Upper lobe of left lung (tissue), 6 donors: ENCODE measurements at places on chromosomes 7 and 10. TPM values are rescaled to one million over a fixed set of nuclear protein-coding genes. Genes with fewer than 3 reads are reported as not detected.

- H3K4me1 ChIP-seq: peaks cover 6% of the 10 kb centered on the region
- DNase-seq: no peak
- no peak overlapping the region for H3K27ac ChIP-seq
- no peak overlapping the region for H3K4me3 ChIP-seq
Measured at GRCh38 chr7:55595511-55595910, 23.2 kb upstream of the VOPP1 start.

DNA sequence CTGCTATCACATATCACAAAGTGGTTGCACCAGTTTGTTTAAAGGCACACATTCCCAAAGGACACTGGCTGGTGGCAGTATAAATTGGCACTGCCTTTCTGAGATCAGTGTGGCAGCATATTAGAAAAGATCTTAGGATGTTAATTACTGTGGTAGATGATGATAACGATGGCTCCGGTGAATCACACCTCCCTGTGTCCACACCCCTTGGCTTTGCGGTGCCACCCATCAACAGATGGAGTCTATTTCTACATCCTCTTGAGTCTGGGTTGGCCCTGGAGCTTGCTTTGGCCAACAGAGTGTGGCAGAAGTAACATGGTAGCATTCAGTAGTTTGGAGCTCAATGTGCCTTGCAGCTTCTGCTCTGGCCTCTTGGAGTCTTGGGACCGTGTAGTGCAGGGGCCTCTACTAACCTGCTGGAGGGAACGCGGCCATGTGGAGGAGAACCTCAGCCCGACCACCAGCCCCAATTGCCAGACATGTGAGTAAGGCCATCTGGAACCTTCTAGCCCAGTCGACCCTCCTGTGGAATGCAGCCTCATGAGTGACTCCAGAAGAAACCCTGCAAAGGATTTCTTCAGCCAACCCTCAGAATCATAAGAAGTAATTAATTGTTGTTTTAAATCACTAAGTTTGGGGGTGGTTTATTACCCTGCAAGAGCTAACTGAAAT is 27.2 kb upstream of the PLEKHA1 start:
- no peak overlapping the region for H3K4me3 ChIP-seq
- no peaks in the 10 kb centered on the region for H3K36me3 ChIP-seq

- H3K36me3 ChIP-seq: no peaks in the 10 kb centered on the region
- no peak overlapping the region for H3K4me3 ChIP-seq
- peaks cover 83% of the 10 kb centered on the region for H3K4me1 ChIP-seq
Measured at GRCh38 chr10:72328045-72328828, 26.5 kb downstream of the DNAJB12 start.

- H3K27me3 ChIP-seq: no peaks in the 10 kb centered on the region
- no peaks in the 10 kb centered on the region for H3K4me1 ChIP-seq
- H3K27ac ChIP-seq: no peak overlapping the region
- H3K36me3 ChIP-seq: no peaks in the 10 kb centered on the region
Measured at GRCh38 chr7:10662982-10663884, 310.4 kb upstream of the PHF14 start.

DNA sequence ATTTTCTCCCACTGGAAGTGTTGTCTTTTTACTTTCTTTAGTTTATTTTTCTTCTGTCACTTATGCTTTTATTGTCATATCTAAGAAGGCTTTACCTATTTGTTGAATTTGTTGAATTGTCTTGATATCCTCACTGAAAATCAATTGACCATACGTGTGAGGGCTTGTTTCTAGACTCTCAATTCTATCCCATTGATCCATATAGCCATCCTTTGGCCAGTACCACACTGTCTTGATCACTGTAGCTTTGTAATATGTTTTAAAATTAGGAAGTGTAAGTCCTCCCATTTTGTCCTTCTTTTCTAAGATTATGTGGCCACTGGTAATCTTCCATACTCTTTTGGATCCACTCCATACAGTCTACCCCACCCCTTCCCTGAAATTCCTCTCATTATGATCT is 25.5 kb upstream of the MNX1 start:
- H3K4me3 ChIP-seq: no peak overlapping the region
- no peak overlapping the region for H3K27ac ChIP-seq
- no peaks in the 10 kb centered on the region for H3K36me3 ChIP-seq
- peaks cover 3% of the 10 kb centered on the region for H3K27me3 ChIP-seq
- no peaks in the 10 kb centered on the region for H3K4me1 ChIP-seq
- no peak for DNase-seq

DNA sequence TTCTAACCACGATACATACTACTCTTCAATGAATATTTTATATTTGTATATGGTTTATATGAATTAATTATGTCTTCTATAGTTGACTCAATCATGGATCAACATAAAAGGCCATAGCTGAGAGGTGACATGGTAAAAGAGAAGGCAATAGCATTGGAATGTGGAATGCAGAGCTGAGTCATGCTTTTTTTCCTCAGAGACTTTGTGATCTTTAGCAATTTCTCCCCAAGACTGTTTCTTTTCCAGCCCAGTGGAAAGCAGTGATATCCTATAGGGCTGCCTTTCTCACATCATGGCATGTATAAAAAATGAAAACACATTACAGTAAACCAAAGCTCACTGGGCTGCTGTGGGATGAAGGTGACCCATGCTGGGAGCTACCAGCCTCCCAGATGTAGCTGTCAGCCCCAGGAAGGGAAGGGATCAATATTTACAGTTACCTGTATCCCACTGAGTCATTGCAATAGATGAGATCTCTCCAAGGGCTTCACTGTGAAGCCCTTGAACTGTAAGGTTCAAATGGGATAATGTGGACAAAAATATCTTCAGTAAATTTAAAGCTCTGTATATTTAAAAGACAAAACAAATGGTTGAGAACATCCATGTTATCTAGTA is 30.2 kb downstream of the SLC39A12 start:
- no peaks in the 10 kb centered on the region for H3K4me1 ChIP-seq
- H3K36me3 ChIP-seq: no peaks in the 10 kb centered on the region
- H3K27ac ChIP-seq: no peak overlapping the region
- no peak for DNase-seq
- H3K27me3 ChIP-seq: no peaks in the 10 kb centered on the region

BAG3 gene
- total RNA-seq: 27.5 TPM

AZGP1 gene
- 31.0 TPM for total RNA-seq

GRCh38 chr10:17460756-17461155 is 6.4 kb upstream of the ST8SIA6 start:
- no peak overlapping the region for H3K27ac ChIP-seq
- no peak overlapping the region for H3K4me3 ChIP-seq
- no peaks in the 10 kb centered on the region for H3K36me3 ChIP-seq
- no peaks in the 10 kb centered on the region for H3K27me3 ChIP-seq

TCAF1 gene
- 29.8 TPM for total RNA-seq

DNA sequence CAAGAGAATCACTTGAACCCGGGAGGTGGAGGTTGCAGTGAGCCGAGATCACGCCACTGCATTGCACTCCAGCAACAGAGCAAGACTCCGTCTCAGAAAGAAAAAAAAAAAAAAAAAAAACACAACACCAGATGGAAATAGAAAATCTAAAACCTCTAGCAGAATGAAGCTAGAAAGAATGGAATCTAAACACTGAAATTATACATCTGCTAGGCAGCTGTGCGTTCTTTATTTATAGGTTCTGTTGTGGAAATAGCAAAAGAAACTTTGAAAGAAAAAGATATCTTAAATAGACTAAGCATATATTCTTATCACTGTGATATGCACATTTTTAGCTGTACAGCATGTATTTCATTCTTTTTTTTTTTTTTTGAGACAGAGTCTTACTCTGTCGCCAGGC is 17.1 kb downstream of the BMPR1A start:
- DNase-seq: no peak
- peaks cover 7% of the 10 kb centered on the region for H3K4me1 ChIP-seq
- H3K36me3 ChIP-seq: no peaks in the 10 kb centered on the region

TWIST1 gene
- total RNA-seq: not detected

- H3K27ac ChIP-seq: peak overlapping the region; percentile 77
- peaks cover 28% of the 10 kb centered on the region for H3K4me1 ChIP-seq
- peak overlapping the region; percentile 94 for H3K4me3 ChIP-seq
- DNase-seq: peak; percentile 64
- no peaks in the 10 kb centered on the region for H3K27me3 ChIP-seq
Measured at GRCh38 chr10:7819121-7819460, 786 bp downstream of the TAF3 start.

DNA sequence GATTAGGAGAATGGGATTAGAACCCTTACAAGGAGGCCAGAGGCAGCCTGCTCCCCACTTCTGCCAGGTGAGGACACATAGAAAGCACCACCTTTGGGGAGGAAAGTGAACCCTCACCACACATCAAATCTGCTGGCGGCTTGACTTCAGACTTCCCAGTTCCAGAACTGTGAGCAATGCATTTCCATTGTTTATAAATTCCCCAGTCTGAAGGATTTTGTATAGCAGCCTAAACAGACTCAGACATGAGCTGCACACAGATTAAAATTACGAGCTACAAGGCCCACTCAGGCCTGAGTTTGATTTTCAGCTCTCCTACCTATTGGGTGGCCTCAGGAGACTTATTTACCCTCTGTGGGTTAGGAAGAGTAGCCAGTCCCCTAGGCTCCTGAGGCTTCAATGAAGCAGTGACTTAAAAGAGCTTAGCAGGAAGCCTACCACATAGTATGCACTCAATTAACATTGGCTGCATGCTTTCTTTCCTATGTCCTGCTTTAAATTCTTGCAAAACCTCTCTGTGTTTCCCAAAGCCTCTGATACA is 350.7 kb upstream of the ZMIZ1 start:
- DNase-seq: no peak
- no peak overlapping the region for H3K27ac ChIP-seq
- H3K4me1 ChIP-seq: no peaks in the 10 kb centered on the region
- H3K4me3 ChIP-seq: no peak overlapping the region

NPTX2 gene
- total RNA-seq: 0.30 TPM

PAX4 gene
- not detected for total RNA-seq

- H3K36me3 ChIP-seq: no peaks in the 10 kb centered on the region
Measured at GRCh38 chr7:112266141-112266540, 59.6 kb downstream of the ZNF277 start.

- no peak overlapping the region for H3K4me3 ChIP-seq
- no peaks in the 10 kb centered on the region for H3K4me1 ChIP-seq
- no peaks in the 10 kb centered on the region for H3K27me3 ChIP-seq
- no peaks in the 10 kb centered on the region for H3K36me3 ChIP-seq
Measured at GRCh38 chr10:117569610-117570390, 27.3 kb downstream of the EMX2 start.

COL17A1 gene
- 1.0 TPM for total RNA-seq

GRCh38 chr7:33129806-33130153 is 416 bp downstream of the BBS9 start:
- peak overlapping the region; percentile 85 for H3K4me3 ChIP-seq
- H3K4me1 ChIP-seq: peaks cover 7% of the 10 kb centered on the region
- DNase-seq: no peak
- H3K36me3 ChIP-seq: no peaks in the 10 kb centered on the region

- DNase-seq: peak; percentile 75
- H3K4me3 ChIP-seq: no peak overlapping the region
- H3K36me3 ChIP-seq: no peaks in the 10 kb centered on the region
- H3K27me3 ChIP-seq: no peaks in the 10 kb centered on the region
Measured at GRCh38 chr10:514137-514671, 175.3 kb downstream of the DIP2C start.

CPA4 gene
- total RNA-seq: 0.20 TPM

- H3K4me1 ChIP-seq: no peaks in the 10 kb centered on the region
- no peak overlapping the region for H3K4me3 ChIP-seq
- DNase-seq: no peak
- H3K27me3 ChIP-seq: no peaks in the 10 kb centered on the region
Measured at GRCh38 chr10:118816471-118817168, 61.9 kb upstream of the CACUL1 start.

DNA sequence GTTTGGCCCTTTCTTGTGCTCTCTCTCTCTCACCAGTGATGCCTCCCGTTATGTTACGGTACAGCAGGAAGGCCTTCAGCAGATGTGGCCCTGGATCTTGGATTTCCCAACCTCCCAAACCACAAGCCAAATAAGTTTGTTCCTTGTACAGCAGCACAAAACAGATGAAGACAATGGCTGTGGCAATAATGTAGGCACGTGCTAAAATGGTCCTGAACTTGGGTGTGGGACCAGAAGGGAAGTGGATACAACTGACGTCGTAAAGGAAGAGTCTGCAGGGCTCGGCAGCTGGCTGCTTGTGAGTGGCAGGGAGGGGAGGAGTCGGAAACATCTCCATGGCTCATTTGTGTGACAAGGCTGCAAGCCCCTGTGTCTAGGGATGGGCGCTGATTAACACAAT is 26.8 kb downstream of the PROSER2 start:
- no peaks in the 10 kb centered on the region for H3K27me3 ChIP-seq
- peaks cover 29% of the 10 kb centered on the region for H3K36me3 ChIP-seq
- H3K27ac ChIP-seq: no peak overlapping the region
- peak; percentile 51 for DNase-seq
- no peak overlapping the region for H3K4me3 ChIP-seq

- DNase-seq: no peak
- no peak overlapping the region for H3K4me3 ChIP-seq
- H3K27ac ChIP-seq: no peak overlapping the region
Measured at GRCh38 chr7:4951903-4952636, 6.9 kb downstream of the MMD2 start.

GRCh38 chr10:92328993-92329392 is 38.0 kb downstream of the MARCHF5 start:
- no peak overlapping the region for H3K4me3 ChIP-seq
- no peaks in the 10 kb centered on the region for H3K27me3 ChIP-seq
- DNase-seq: no peak
- no peaks in the 10 kb centered on the region for H3K36me3 ChIP-seq
- H3K27ac ChIP-seq: no peak overlapping the region
- no peaks in the 10 kb centered on the region for H3K4me1 ChIP-seq

GJD4 gene
- not detected for total RNA-seq

- no peak overlapping the region for H3K27ac ChIP-seq
- peaks cover 4% of the 10 kb centered on the region for H3K4me1 ChIP-seq
- no peaks in the 10 kb centered on the region for H3K27me3 ChIP-seq
- H3K4me3 ChIP-seq: no peak overlapping the region
- H3K36me3 ChIP-seq: no peaks in the 10 kb centered on the region
Measured at GRCh38 chr10:88156341-88156740, 292.9 kb downstream of the PTEN start.

ERVW-1 gene
- not detected for total RNA-seq

DNA sequence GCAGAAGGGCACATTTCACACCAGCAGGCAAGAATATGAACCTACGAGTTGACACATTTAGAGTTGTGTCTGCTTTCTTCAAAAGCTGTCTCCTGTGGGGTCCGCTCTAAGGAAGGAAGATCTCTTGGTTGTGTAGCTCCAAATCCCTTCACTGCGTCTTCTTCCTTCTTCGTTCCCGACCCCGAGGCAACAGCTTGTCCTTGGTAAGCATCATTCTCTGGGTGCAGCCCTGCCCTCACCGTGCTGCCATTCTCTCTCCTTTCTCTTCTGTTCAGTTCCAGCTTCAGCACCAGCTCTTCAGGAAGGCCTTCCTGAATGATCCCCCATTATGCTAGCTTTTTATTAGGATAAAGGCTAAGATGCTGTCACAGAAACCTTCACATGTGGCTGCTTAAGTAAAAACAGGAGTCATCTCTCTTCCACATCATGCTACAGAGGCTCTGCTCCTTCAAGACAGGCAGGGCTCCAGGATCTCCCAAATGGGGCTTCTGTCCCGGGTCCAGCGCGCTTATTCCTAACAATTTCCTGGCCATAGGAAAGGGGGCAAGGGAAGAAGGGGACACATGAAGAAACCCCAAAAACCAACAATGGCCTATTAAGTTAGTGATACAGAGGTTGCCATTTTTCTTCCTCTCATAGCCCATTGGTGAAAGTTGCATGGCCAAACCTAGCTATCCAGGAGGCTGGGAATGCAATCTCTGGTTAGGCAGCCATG is 52.2 kb upstream of the SHH start:
- DNase-seq: no peak
- H3K4me1 ChIP-seq: peaks cover 5% of the 10 kb centered on the region

RAB11FIP2 gene
- total RNA-seq: 12.9 TPM

GRM3 gene
- total RNA-seq: not detected

- no peak overlapping the region for H3K4me3 ChIP-seq
- no peak for DNase-seq
- H3K36me3 ChIP-seq: no peaks in the 10 kb centered on the region
- H3K27ac ChIP-seq: no peak overlapping the region
- H3K4me1 ChIP-seq: no peaks in the 10 kb centered on the region
Measured at GRCh38 chr7:18806177-18806576, 310.6 kb downstream of the HDAC9 start.
